ENCODE measurements at places on chromosomes 4 and X.
A peak's percentile ranks its signal among the peaks of the same experiment; 100 is the strongest.

DNA sequence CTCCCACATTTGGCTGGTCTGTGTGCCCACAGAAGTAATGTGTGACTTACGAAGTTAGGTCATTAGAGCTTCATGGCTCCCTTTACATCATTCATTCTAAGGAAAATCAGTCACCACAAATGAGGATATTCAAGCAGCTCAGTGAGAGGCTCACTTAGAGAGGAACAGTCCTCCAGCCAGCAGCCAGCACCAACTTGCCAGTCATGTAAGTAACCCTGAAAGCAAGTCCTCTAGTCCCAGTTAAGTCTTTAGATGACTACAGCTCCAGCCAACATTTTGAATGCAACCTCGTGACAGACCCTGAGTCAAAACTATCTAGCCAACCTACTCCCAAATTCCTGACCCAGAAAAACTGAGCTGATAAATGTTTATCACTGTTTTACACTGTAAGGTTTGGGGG, 71.3 kb downstream of the LRBA start:
- DNase-seq, result no peak

- DNase-seq, result no peak
Observed at GRCh38 chrX:18065956-18066355, 154.7 kb downstream of the BEND2 start.

DNA sequence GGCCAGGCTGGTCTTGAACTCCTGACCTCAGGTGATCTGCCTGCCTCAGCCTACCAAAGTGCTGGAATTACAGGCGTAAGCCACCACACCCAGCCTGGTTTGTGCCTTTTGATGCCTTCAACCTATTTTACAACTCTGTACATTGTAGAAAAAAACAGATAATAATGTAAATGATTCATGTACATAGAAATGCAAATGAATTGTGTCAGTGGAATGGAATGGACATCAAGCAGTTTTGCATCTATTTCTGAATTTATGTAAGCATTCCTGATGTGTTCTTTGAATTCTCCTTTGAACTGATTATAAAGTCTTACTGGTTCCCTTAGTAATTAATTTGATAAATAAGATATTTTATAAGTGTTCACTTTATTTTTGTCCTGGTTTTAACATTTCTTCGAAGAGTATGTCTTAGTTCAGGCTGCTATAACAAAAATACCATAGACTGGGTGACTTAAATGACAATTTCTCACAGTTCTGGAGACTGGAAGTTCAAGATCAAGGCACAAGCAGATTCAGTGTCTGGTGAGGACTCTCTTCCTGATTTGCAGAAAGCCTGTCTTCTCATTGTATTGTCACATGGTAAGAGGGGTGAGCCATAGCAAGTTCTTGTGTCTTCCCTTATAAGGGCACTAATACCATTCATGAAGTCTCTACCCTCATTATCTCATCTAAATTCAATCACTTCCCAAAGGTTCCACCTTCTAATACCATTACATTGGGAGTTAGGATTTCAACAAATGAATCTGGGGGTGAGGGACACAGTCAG, 162.2 kb upstream of the S100G start:
- no peak for DNase-seq

GRCh38 chr4:140837736-140838135, 81.6 kb upstream of the TBC1D9 start:
- no peak for DNase-seq

DNA sequence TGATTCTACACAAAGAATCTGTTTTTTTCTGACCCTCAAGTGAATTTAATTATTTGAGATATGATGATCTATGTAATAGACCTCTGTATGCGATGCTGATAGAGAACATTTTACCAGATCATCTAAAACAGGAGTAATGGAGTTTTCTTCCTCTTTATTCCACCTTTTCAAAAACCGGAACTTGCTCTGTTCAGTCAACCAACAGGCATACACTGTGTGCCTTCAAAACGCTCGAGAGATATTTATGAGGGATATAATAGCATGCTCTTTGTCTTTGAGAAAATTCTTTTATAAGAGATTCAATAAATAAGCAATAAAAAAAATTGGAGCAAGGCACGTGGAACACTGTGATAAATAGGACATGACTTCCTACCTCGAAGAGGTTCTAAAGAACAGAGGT, 2.0 kb downstream of the NYX start:
- no peak for DNase-seq

DNA sequence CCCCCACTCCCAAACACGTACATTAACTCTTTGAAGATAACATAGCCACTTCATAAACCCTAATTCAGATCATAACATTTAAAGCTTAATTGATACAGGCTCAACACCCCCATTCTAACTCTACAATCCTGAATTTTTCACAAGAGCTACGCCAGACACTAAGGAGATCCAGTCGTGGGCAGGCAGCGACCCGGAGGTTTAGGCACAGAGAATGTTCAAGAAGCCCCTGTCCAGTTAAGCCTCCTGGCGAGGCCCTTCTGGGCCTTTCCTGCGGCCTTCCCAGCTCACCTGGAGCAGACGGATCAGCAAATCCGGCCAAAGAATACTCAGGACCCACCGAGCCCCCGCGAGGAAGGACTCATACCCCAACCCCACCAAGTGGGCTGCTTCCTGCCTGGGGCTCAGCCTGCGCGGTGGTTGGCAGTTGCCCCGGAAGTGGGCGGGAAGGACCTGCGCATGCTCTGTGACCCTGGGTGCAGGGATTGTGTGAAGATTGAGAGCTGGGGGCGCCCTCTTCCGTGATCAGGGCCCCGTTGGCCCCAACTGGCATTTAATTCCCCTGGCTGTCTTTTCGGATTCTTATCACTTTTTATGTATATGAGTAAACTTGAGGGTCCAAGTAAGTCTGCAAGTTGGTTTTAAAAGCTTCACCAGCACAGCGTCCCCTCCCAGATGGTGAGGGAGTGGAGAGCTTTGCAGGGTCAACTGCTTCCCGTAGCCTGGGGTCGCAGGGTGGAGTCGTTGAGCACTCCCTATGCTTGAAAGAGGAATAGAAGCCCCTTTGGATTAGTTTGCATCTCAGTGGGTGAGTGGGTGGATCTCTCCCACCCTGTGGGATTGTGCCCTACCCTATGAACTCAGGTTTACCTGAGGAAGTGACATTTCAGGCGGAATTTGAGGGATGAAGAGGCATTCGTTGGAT, at the start of gene TRIM61:
TRIM61 (minus strand) TSS at position 415 of the 922 bp plus-strand sequence. CDS start 7,655 bp downstream, outside the sequence.
- DNase-seq, result no peak

GRCh38 chr4:67922697-67923096, 38.9 kb upstream of the TMPRSS11D start:
- no peak for DNase-seq

DNA sequence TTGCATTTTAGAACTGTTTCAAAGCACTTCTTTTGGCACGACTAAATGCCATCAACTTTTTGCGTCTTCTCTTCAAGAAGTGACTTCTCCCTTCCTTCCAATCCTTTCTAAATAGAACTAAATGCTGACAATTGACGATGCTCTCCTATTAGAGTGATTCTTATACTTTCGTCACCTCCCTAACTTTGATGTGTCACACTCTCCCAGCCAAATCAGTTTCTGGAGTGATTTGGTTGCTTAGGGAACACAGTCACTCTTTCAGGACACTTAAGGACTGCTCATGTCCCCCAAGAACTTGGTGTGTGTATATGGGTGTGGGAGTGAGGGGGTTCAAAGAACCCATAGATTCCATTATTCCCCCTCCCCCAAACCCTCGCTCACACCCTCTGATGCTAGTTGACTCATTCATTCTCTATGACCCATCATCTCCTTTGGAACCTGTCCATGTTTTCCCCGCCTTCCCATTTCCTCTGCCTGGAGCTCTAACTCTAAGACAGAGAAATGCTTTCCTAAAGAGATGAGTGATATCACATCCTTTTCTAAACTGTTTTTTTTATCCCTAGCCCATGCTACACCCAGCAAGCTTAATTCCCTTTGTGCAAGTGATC, 26.8 kb upstream of the AREG start:
- DNase-seq, result no peak

DNA sequence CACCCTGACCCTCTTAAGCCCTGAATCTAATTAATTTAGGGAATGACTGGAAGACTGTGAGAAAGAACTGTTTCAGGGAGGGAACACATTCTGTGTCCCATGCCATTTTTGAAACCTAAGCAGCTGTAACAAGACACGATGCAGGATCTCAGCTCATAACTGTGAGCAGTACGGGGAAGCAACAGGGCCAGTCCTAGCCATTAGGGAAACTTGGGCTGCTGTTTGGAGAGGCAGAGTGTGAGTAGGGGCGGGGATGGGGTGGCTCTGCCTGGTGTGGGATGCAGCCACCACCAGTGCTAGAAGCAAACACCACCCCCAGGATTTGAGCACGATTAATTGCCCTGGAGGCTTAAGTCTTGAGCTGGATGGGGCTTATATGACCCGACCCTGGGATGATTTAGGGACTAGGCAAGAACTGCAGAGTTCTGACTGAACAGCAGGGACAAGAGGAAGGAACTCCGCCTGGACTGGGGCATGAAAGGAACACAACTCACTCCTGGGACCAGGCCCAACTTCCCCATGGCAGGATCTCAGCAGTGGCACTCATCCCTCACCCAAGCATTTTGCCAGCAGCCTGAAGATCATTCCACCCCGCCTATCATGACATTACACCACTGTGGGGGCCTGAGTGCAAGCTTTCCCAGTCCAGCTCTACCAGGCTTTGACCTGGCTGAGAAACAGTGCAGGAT, 43.1 kb downstream of the ATRX start:
- DNase-seq, result no peak

- no peak for DNase-seq
Observed at GRCh38 chr4:2750719-2751605, 5.2 kb downstream of the TNIP2 start.

DNA sequence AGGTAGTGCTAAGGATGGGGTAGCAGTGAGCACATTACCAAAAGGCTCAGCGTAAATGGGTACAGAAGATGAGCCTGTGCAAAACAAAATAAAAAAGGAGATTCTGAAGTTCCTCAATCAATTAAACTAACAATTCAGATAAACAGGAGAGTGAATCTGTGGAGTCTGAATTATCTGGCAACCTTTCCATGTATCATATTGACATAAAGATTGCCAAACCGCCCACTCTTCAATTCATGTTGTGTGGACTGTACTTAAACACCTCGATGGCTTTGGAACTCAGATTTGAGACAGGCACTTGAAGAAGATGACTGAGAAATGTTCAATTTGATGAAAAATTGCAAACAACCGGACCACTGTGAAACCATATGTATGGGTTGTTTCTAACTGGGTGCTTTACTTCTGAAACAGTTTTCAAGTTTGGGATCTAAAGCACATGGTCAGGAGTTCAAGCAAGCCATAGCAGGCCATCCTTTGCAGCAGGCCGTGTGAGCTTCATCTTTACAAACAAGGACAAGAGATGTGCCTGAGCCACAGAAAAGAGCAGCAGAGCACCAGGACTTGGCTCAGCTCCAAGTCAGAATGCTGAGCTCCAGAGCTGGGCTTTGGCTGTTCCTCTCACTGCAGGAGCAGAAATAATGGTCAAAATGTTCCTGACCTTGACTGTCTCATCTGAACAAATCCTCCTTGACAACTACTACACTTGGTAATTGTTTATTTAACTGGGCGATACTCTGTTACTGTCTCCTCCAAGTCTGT, 108.1 kb downstream of the MGST2 start:
- DNase-seq, result no peak

DNA sequence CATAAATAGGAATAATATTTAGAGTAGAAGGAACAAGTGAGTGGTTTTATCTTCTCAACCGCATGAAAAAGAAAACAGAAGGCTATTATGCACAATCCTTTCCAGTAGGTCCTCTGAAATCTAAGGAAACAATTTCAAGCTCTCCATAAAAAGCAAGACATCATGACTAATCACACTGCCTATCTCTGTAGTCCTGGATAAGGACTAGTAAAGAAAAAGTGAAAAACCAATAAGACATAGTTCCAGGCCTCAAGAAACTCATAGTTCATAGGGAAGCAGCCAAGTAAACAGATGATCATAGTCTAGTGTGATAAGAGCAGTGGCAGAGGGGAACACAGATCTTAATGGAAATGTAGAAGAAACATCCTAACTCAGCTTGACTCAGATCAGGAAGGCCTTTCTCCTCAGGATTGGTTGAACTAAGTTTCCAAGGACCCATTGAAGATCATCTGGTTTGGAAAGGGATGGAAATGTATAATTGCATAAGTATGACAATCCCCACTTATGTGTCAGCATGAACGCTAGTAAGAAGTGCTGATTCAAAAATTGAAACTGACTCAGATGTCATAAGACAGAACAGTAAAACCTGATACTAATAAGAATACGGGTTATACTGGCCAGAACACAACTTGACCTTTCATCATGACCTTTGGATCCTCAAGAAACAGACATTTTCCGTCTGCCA, 155.3 kb downstream of the GRIA3 start:
- DNase-seq, result no peak

DNA sequence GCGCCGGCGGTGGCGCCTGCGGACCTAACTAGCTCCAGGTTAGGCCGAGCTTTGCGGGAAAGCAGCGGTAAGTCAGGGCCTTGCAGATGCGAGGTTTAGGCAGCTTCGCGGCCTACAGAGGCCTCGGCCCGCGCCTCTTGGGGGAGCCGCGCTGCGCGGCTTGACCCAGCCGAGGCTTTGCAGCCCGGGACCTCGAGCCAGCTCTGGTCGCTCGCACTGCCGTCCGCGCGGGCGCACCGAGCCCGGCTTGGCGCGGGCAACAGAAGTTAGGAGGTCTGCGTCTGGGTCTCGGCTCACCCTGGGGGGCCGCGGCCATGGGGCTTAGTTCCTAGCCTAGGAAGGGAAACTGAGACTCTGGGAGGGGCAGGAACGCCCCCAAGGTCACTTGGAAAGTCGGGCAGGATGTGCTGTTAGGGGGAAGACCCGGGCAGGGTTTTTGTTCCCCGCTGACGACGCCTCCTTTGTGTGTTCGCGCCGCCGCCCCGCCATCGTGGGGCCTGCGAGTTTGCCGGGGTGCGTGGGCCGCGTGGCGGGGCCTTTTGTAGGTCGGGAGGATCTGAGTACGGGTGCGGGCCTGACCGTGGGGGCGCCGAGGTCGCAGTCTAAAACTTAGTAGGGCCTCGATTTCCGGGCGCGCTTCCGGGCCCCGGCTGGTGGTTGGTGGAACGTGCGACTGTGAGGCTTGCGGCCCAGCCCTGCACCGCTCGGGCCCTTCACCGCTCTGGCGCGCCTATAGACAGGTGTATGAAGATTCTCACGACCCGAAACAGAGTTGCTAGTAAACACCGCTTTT, 482 bp downstream of the RNF4 start:
- no peak for DNase-seq

GRCh38 chr4:177473991-177474390, 31.8 kb upstream of the AGA start:
- DNase-seq, result no peak

- peak; percentile 28 for DNase-seq
Observed at GRCh38 chrX:23819385-23820234, 36.6 kb downstream of the SAT1 start.

GRCh38 chrX:43560247-43560946, 95.7 kb upstream of the MAOA start:
- DNase-seq, result no peak

GRCh38 chr4:105990933-105991332, 95.7 kb downstream of the NPNT start:
- DNase-seq, result peak; percentile 91

- no peak for DNase-seq
Observed at GRCh38 chrX:48720577-48721250, 24.2 kb downstream of the SUV39H1 start.

GRCh38 chr4:25101836-25102235, 58.4 kb downstream of the SEPSECS start:
- no peak for DNase-seq

- no peak for DNase-seq
Observed at GRCh38 chr4:56657128-56657527, 24.0 kb downstream of the HOPX start.
